ENCODE measurements at places on chromosomes 4 and X. TPM values are rescaled to one million over a fixed set of nuclear protein-coding genes. Genes with fewer than 3 reads are reported as not detected.

Gene WNK3
- 24.3 TPM for total RNA-seq

Gene CCDC110
- total RNA-seq: 2.9 TPM

Gene SEPSECS
- total RNA-seq: 6.2 TPM

Gene TLL1
- total RNA-seq: 0.46 TPM

Gene OCRL
- total RNA-seq: 18.2 TPM

Gene ZNF157
- total RNA-seq: 1.7 TPM

Gene GAB3
- total RNA-seq: 1.0 TPM

Gene ATP2B3
- total RNA-seq: 0.32 TPM
